Activated CD4-positive, alpha-beta T cell treated with anti-CD3 and anti-CD28 coated beads, Interleukin-2, amount 10 ng/mL, durations not matched to agents 24 days and 14 days (primary cell): ENCODE measurements at places on chromosomes 5 and 9. TPM values are rescaled to one million over a fixed set of nuclear protein-coding genes. Genes with fewer than 3 reads are reported as not detected.

Gene GPR151
- total RNA-seq, result not detected in 2 replicates

DNA sequence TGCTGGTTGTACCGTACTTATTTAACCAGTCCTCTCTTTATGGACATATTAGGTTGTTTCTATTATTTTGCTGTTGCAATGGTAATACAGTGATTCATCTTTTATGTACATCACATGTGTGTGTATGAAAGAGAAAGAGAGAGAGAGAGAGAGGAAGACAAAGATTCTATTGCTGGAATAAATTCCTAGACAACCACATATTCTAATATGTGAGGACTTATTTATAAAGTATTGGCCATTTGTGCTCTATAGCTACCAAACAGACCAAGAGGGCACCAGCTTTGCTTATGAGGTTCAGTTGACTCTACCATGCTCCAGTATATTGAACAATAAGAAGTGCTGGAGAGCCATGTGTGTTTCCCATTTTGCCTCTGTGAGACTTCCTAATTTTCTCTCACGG lies 513.5 kb downstream of the DMAC1 start:
- H3K27ac ChIP-seq, result no peak overlapping the region
- H3K4me1 ChIP-seq, result no peaks in the 10 kb centered on the region
- no peaks in the 10 kb centered on the region for H3K36me3 ChIP-seq
- H3K4me3 ChIP-seq, result no peak overlapping the region

Gene IL31RA
- total RNA-seq, result 0.63 and 0.92 TPM in 2 replicates

DNA sequence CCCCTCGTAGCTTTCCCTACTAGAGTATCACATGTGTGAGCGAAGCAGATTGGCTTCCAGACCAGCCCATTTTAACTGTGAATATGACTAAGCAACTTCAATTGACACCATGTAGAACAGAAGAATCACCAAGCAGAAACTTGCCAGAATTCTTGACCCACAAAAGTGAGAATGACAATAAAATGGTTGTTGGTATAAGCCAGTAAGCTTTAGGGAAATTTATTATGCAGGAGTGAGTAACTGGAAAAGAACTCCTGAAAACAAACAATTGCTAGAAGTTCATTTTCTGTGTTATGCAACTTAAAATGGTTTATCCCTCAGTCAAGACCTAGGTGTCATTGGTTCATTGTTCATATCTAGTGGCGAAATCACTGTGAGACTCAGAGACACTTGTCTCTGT lies 303.1 kb downstream of the DMRT2 start:
- no peak overlapping the region for H3K27ac ChIP-seq
- peaks cover 9% of the 10 kb centered on the region for H3K27me3 ChIP-seq
- H3K4me3 ChIP-seq, result no peak overlapping the region
- no peaks in the 10 kb centered on the region for H3K4me1 ChIP-seq
- DNase-seq, result no peak
- H3K36me3 ChIP-seq, result no peaks in the 10 kb centered on the region

Gene SLC4A9
- not detected in 2 replicates for total RNA-seq

- no peak for DNase-seq
- peaks cover 3% of the 10 kb centered on the region for H3K27me3 ChIP-seq
- no peak overlapping the region for H3K4me3 ChIP-seq
Observed at GRCh38 chr5:149042865-149043264, 20.0 kb downstream of the SH3TC2 start.

GRCh38 chr9:75053869-75054268 lies 25.8 kb upstream of the CARNMT1 start:
- no peaks in the 10 kb centered on the region for H3K4me1 ChIP-seq
- DNase-seq, result no peak
- no peak overlapping the region for H3K27ac ChIP-seq
- peaks cover 2% of the 10 kb centered on the region for H3K36me3 ChIP-seq
- H3K27me3 ChIP-seq, result no peaks in the 10 kb centered on the region

Gene SPATA31C1
- not detected in 2 replicates for total RNA-seq

GRCh38 chr9:109894473-109894872 lies 114.5 kb downstream of the PALM2AKAP2 start:
- H3K27me3 ChIP-seq, result no peaks in the 10 kb centered on the region
- DNase-seq, result no peak
- H3K27ac ChIP-seq, result peak overlapping the region; percentile 92
- H3K4me3 ChIP-seq, result peak overlapping the region; percentile 56
- H3K4me1 ChIP-seq, result peaks cover 55% of the 10 kb centered on the region

- H3K27me3 ChIP-seq, result peaks cover 35% of the 10 kb centered on the region
- no peak overlapping the region for H3K4me3 ChIP-seq
- H3K4me1 ChIP-seq, result peaks cover 2% of the 10 kb centered on the region
- no peak for DNase-seq
- H3K36me3 ChIP-seq, result no peaks in the 10 kb centered on the region
Observed at GRCh38 chr9:840343-840742, 1.2 kb upstream of the DMRT1 start.

DNA sequence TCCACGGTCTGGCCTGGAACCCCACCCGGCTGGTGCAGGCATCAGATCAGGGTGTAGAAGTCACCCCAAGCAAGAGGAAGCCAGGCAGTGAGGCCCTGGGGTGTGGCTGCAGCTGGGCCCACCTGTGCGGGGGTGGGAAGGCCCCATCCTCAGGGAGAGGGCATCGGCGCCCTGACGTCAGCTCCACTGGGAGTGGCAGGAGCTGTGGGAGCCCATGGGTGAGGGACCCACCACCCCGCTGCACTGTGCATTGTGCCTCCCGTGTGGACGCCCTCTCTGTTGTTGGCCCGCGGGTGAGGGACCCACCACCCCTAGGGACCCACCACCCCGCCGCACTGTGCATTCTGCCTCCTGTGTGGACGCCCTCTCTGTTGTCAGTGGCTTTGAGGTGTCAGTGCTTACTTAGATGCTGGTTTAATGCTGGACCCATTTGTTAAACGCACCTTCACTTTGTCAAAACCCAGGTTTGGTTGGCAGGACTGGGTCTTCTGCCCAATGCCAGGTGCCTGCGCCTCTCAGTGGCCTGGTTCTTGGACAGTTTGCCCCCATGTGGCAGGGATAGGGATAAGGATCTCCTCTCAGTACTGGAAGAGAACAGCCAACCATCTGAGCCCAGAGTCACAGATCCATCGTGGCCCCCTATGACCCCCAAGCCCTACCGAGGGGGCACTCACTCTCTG lies 6.9 kb upstream of the EXOC3 start:
- H3K4me3 ChIP-seq, result no peak overlapping the region
- DNase-seq, result no peak
- peaks cover 4% of the 10 kb centered on the region for H3K4me1 ChIP-seq
- H3K27ac ChIP-seq, result no peak overlapping the region
- H3K36me3 ChIP-seq, result peaks cover 2% of the 10 kb centered on the region

Gene LTC4S
- total RNA-seq, result 0.88 and 1.6 TPM in 2 replicates

Gene TAS2R1
- not detected in 2 replicates for total RNA-seq

Gene CXXC5
- total RNA-seq, result 1.2 and 1.9 TPM in 2 replicates

GRCh38 chr5:132840896-132841295 lies 10.4 kb upstream of the SHROOM1 start:
- no peaks in the 10 kb centered on the region for H3K4me1 ChIP-seq
- H3K4me3 ChIP-seq, result no peak overlapping the region
- H3K27me3 ChIP-seq, result peaks cover 6% of the 10 kb centered on the region
- DNase-seq, result no peak
- no peak overlapping the region for H3K27ac ChIP-seq
- H3K36me3 ChIP-seq, result no peaks in the 10 kb centered on the region

DNA sequence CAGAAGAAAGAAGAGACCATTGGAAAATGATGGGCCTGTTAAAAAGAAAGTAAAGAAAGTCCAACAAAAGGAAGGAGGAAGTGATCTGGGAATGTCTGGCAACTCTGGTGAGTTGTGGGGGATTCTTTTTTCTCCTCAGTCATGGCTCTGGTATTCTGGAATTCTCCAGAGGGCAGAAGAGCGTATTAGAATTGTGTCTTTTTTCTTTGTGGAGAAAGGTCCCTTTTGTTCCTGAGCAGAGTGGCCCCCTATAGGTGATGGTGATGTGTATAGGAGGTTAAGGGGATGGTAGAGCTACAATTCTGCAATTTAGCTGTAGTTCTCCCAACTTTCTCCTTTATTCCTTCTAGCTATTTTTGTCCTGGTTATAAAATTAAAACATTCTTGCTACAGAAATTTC lies 1.6 kb upstream of the DHFR start:
- no peaks in the 10 kb centered on the region for H3K27me3 ChIP-seq
- peak overlapping the region; percentile 84 for H3K4me3 ChIP-seq
- H3K36me3 ChIP-seq, result peaks cover 55% of the 10 kb centered on the region
- DNase-seq, result no peak

GRCh38 chr9:2597483-2597882 lies 24.1 kb upstream of the VLDLR start:
- no peak overlapping the region for H3K27ac ChIP-seq
- H3K4me1 ChIP-seq, result no peaks in the 10 kb centered on the region
- H3K36me3 ChIP-seq, result no peaks in the 10 kb centered on the region
- no peak for DNase-seq
- peaks cover 21% of the 10 kb centered on the region for H3K27me3 ChIP-seq
- no peak overlapping the region for H3K4me3 ChIP-seq

DNA sequence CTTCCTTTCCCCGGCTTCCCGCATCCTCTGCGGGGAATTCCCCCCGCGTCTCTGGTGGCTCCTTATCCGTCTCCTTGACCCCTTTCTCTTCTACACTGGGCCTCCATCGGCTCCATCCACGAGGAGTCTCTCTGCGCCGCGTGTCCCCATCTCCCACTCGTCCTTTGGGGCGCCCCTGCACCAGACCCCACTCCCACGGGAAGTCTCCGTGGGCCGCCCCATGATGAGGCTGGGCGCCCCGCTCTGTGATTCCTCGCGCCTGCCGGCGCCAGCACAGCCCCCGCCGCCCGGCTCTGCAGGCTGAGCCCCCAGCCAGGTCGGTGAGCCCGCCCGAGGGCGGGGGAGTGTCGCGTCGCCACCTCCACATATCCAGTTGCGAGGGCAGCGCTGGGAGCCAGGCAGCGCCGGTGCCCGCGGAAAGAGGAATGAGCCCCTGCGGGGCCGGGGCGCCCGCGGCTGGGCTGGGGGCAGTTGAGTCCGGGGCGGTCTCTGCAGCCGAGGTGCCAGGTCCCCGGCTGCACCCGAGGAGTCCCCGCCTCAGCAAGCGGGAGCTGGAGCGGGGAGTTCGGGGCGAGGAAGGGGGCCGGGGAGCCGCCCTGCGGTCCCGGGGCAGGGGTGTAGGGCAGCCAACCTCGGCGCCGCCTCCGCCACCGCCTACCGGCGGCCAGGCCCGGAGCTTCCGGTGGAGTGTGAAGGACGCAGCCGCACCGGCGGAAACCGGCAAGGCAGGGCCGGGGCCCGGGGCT lies 2.1 kb upstream of the TRAF1 start:
- H3K4me1 ChIP-seq, result peaks cover 76% of the 10 kb centered on the region
- peak overlapping the region; percentile 96 for H3K27ac ChIP-seq
- H3K4me3 ChIP-seq, result peak overlapping the region; percentile 93
- H3K27me3 ChIP-seq, result no peaks in the 10 kb centered on the region
- peak; percentile 95 for DNase-seq
- H3K36me3 ChIP-seq, result peaks cover 26% of the 10 kb centered on the region

Gene SPATA31D3
- not detected in 2 replicates for total RNA-seq

DNA sequence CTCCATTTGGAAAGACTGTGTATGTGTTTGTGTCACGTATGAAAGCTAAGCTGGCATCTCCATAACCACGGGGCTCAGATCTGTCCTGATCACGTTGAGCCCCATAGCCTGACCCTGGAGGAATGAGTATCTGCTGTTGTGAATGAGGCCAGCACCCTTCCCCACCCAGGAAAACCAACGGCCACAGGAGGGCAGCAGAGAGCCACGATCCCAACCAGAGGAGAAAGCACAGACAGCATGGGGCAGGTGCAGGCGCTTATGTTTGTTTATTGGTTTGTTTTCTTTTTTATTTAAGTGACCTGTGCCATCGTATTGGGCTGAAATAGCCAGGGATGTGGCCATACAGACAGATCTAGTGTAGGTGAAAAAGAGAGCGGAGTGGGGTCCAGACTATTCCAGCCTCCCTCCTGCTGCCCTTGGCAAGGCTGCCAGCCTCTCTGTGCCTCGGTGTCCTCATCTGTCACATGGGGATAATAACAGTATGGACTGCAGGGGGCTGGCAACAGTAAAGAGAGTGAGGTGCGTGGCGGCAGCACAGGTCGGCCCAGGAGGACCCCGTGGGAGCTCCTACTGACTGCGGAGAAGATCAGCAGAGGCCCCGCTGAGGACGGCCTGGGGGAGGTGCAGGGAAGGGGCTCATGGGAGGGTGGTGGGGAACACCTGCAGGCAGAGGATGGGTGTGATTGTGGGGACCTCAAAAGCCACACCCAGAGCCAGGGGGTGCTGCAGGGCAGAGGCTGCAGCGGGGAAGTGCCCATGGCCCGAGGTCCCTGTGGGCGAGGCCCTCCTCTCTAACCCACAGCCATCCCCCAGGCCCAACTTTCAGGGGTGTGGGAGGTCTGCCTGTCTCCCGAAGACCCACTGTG lies 12.1 kb downstream of the OR2V2 start:
- no peaks in the 10 kb centered on the region for H3K36me3 ChIP-seq
- peaks cover 30% of the 10 kb centered on the region for H3K4me1 ChIP-seq
- peaks cover 14% of the 10 kb centered on the region for H3K27me3 ChIP-seq
- peak; percentile 97 for DNase-seq
- peak overlapping the region; percentile 90 for H3K27ac ChIP-seq

Gene SHC3
- total RNA-seq, result not detected in 2 replicates

GRCh38 chr5:146540414-146540813 lies 24.4 kb upstream of the GPR151 start:
- peaks cover 9% of the 10 kb centered on the region for H3K27me3 ChIP-seq
- no peaks in the 10 kb centered on the region for H3K36me3 ChIP-seq
- no peaks in the 10 kb centered on the region for H3K4me1 ChIP-seq

DNA sequence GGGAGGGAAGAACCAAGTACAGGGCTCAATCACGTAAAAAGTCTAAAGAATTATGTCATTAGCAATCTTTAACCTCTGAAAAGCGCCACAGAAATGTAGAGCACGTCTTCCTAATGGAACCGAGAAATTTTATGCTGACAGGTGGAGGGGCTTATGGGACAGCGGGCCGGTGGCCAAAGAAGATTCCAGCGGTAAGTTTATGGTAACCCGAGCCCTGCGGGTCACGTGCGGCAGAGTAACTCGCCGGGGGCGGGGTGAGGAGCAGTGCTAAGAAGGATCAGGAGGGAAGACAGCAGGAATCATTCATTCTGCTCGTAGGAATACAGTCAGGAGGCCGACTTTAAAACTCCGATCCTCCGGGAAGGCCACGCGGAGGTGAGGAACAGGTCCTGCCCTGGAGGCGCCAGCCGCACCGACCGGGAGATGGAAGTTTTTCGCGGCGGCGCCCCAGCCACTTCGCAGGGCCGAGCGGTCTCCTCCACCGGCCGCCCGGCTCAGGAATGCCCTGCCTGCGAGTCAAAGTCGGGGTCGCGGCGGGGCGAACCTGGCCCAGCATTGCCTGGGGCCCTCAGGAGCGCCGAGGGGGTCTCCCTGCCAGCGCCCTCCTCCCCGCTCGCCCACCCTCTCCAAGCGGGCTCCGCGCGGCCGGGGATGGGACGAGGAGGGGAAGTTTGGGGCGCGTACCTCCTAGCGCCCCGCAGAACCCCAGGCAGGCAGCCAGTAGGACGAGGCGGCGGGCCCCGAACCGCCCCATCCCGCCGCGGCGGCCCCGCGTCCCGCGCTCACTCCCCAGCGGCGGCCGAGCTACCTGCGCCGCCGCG lies 101.8 kb downstream of the ESM1 start:
- H3K36me3 ChIP-seq, result no peaks in the 10 kb centered on the region
- peaks cover 78% of the 10 kb centered on the region for H3K27me3 ChIP-seq
- H3K4me1 ChIP-seq, result peaks cover 7% of the 10 kb centered on the region
- H3K27ac ChIP-seq, result no peak overlapping the region
- DNase-seq, result no peak
- peak overlapping the region; percentile 76 for H3K4me3 ChIP-seq

- peaks cover 8% of the 10 kb centered on the region for H3K27me3 ChIP-seq
- no peak for DNase-seq
Observed at GRCh38 chr9:98485706-98486105, 223.0 kb downstream of the GABBR2 start.

Gene OCLN
- total RNA-seq, result 0.12 and 0.14 TPM in 2 replicates

- DNase-seq, result no peak
- no peak overlapping the region for H3K27ac ChIP-seq
Observed at GRCh38 chr5:2475902-2476301, 275.6 kb downstream of the IRX2 start.
